ENCODE measurements at places on chromosomes 16 and 17. TPM values are rescaled to one million over a fixed set of nuclear protein-coding genes. Genes with fewer than 3 reads are reported as not detected.

- ATAC-seq: no peak
These were observed 58.3 kb downstream of the VPS35L start for GRCh38 chr16:19613834-19614233.

- no peak for ATAC-seq
These were observed 10.0 kb upstream of the CLUH start for GRCh38 chr17:2721603-2722002.

DNA sequence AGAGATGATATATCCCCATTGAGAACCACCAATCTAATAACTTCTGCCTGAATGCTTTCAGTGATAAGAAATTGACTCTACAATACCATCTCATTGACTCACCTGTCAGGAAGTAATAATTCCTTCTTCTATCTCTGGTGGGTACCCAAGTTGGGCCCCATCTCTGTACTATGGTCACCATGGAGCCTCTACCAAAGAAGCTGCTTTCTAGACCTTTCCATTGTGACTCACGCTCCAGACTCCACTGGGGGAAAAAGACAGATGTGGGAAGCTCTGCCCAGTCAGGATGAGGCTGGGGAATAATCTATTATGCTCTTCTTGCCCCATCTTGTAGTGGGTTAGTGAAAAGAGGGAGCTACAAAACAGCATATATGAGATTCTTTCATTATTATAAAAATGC, 100.4 kb downstream of the COPRS start:
- ATAC-seq: no peak

DNA sequence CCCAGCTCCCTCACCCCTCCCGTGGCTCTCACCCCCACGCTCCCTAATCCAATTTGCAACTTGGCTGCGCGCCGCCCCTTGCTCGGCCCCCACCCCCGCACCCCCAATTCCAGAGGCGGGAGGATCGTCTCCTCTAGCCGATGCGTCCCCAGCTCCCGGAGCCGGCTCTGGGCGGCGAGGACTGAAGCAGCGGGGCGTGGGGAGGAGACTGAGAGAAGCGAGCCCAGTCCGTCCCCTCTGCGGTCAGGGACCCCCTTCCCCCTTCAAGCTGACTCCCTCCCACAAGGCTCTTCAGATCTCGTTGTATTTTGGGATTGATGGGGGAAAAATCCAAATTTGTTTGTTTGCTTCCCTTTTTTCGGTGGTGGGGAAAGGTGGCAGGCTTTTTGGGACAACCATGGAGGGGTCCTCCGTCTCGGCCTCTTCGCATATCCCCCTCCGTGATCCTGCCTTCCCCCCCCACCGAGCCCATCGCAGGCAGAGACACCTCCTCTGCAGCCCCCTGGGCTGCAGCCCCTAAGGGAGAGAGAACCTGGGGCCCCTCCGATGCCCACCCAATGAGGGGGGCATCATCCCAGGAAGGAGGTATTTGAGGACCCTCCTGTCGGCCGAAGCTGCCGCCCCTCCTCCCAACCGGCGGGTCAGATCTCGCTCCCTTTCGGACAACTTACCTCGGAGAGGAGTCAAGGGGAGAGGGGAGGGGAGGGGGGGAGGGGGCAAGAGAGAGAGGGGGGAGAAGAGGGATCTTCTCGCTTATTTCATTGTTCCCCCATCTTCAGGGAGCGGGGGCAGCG, 466 bp downstream of the NEUROD2 start:
- ATAC-seq: no peak

DNA sequence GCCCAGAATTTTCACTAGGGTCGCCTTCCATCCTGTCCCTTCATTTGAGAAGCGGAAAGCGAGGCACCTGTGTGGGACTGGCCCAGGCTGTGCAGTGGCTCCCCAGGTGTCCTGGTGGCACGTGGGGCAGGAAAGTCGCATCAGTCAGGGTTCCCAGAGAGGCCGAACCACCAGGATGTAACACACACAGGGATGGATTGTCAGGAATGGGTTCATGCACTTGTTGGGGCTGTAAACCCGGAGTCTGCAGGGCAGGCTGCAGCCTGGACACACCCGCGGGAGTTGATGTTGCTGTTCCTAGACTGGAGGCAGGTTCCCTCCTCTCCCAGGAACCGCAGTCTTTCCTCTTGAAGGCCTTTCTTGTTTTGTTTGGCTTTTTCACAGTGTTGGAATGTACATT, 30.7 kb upstream of the RPTOR start:
- ATAC-seq: no peak

GRCh38 chr17:73039282-73039681, 53.2 kb downstream of the SLC39A11 start:
- no peak for ATAC-seq

DNA sequence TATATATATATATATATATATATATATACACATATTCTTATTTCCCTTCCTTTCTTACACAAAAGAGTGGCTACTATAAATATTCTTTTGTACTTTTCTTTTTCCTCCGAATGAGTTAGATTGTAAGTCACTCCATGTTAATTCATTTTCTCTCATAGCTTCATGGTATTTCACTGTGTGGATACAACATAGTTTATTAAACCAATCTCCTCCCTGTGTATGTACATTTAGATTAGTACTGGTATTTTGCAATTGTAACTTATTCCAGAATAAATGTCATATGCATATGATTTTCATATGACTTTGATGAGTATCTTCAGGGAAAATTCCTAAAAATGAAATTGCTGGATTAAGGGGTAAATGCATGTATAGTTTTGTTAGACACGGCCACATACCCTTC, 20.0 kb upstream of the FA2H start:
- no peak for ATAC-seq

DNA sequence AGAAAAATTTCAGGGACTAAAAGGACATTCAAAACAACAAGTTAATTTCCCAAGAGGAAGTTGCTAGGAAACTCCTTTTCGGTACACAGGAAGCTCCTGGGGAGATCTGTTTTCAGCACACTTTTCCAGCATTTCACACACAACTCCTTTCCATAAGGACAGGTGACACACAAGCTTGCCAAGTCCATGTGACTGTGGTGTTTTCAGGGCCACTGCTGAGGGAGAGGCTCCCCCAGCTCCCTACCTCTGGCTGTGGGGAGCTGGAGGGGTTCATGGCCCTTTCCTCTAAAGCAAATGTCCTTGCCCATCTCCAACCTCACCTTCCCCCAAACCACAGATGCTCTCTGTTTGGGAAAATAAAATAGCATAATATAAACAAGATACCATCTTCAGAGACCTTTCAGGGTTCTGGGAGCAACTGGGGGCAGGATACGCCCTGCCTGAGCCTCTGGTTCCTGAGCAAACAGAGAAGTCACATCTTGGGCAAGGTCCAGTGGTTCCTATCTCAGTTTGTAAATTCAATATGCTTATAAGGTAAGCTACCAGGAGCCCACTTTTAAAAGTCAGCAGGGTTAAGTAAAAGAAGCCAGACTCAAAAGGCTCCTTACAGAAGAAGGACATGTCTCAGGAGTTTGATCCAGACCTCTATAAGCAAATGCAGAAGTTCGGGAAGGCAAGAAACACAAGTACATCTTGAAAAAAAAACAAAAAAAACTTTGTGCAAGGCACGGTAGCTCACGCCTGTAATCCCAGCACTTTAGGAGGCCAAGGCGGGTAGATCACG, 3.0 kb downstream of the PDZD9 start:
- no peak for ATAC-seq

- no peak for ATAC-seq
These were observed 58.7 kb downstream of the RTN4RL1 start for GRCh38 chr17:1966274-1967086.

DNA sequence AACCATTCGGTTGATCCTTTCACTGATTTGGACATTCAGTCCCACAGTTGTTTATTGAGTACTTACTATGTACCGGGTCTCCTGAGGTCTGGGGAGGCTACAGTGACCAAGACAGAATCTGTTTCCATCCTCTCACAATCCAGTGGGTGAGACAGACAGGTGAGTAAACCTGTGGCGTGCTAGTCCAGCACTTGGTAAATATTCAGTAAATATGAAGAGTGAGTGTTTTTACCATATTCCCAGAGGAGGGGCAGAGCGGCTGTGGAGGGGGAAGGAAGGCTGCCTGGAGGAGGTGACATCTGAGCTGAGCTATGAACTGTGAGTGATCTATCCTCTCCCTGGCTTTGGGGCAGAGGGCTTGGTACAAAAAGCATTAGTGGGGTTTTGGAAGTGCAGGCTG, 31.4 kb downstream of the CCR7 start:
- no peak for ATAC-seq

GRCh38 chr17:27356091-27356705, 62.3 kb downstream of the WSB1 start:
- ATAC-seq: no peak

DNA sequence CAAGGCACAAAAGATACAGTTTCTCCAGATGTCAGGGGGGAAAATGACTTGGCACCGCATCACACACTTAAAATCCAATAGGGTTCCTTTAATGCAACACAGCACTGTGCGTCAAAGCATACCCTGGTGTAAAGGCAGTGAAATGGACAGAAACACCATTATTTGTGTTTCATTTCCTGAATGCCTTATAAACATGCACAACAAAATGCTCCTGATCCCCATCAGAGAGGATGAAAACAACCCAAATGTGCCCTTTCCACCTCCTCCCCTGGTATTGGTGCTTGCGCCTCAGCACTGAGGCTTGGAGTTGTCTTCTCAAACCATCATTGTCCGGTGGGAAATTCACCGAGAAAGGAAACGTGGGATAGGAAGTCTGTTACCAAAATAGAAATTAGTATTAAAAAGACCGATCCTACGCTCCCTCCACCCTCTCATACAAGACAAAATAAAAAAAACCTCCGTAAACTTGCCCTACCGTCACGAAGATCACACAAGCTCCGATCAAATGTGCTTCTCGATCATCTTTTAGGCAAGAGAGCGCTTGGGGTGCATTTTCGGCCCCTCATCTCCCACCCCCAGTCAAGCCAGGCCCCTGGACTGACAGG, 722 bp downstream of the CDC27 start:
- ATAC-seq: no peak

DNA sequence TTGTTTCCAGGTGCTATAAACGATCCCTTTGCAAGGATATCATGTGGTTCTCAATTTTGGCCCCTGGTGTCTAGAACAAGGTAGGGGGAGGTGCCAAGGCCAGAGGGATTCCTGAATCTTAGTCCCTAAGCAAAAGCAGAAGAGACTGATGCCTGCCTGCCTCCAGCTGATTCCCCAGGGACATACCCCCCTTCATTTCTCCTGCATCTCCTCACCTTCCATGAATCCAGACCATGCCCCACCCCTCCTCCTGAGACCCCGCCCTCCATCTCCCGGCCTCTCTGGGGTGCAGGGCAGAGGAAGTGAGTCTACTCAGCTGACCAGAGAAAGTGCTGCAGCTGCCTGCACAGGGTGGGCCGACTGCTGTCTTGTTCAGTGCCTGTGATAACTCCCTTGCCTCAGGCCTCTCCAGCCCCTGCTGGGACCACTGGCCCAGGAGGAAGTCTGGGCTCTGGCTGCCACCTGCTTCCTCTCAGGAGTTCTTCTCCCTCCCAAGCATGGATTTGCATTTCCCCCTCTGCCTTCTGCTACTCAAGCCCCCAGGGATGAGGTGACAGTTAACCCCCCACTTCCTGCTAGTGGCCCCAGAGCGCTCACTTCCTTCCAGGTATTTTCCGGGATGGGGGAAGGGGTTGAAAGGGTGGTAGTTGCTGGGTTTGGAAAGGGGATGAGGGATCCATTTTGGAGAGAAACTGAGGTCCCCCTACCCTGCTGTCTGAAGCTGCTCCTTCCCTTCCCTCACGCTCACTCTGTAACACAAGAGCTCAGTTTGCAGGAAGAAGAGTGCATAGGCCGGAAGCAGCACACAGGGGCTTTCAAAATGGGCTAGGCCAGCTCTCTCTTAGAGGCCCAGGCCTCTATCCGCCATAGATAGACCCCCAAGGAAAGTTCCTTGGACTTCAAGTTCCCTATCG, 10.5 kb upstream of the TSPOAP1 start:
- ATAC-seq: no peak

GRCh38 chr17:5499476-5500231, 13.3 kb downstream of the MIS12 start:
- ATAC-seq: no peak

- ATAC-seq: no peak
These were observed 40.6 kb downstream of the SNX11 start for GRCh38 chr17:48148029-48148770.

DNA sequence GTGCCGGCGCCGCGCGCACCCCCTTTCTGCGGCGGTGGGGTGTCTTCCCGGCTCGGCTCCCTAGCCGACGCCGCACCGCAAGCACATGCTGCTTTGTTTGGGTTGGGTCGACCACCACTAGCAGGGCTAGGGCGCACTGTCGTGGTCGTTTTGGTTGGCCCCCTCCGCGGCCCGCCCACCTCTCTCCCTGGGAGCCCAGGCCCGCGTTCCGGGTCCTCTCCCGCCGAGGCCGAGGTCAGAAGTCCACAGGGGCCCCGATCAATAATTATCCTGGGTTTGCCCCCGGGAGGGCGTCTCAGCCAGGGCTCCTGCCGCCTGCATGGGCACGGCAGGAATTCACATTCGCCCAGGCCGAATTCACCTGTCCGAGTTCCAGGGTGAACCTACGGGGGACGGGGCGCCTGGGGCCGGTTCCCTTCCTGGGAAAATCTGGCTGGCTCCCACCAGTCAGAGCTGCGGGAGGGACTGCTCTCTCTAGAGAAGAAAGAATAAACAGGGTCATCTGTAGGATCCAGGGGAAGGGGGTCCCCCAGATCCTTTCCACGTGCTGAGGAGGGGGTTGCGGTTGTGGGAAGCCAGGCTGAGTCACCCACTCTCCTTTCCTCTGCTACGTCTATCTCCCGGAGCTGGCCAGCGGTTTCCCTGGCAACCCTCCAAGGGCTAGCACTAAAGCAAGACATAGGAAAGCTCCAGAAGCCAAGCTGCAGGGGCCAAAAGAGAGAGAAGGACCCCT, 584 bp upstream of the STAT5B start:
- ATAC-seq: peak; percentile 38

DNA sequence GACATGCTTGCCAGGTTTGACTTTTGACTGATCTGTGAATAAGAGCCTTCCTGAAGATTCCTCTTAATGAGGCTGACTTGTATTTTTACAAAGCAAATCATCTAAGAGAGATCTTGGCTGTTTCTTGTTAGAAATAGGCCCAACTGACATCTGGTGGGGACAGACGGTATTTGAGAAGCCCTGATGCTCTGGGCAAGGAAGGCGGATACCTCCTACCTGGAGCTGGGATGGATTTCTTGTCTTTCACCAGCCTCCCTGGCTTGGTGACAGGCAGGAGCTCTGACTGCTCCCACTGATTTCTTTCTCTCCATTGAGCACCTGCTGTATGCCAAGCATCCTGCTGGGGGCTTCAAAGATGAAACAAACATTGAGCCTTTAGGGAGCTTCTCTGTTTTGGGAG, 40.4 kb downstream of the AKAP1 start:
- no peak for ATAC-seq

GRCh38 chr17:47720754-47721533, 12.1 kb upstream of the TBX21 start:
- ATAC-seq: peak; percentile 39

- no peak for ATAC-seq
These were observed 62.2 kb downstream of the TNRC6C start for GRCh38 chr17:78020717-78021108.

DNA sequence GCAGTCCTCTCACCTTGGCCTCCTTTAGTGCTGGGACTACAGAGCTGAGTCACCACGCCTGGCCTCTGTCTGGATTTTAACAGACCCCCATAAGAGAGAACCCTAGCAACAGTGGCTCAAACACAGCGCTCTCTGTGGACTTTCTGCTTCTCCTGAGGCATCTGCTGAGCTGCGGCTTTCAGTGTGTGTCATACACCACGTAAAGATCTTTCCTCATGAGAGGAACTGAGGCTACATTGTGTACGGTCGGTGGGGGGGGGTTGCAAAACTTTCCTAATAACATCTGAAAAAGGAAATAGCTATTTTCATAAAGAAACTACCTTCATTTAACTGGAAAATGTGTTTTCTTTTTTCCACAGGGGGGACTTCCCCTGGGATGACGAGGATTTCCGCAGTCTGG, 32.9 kb downstream of the DEF8 start:
- no peak for ATAC-seq

ANKFY1 gene
- total RNA-seq: 46.4 TPM

HLF gene
- total RNA-seq: 125 TPM

TCAP gene
- total RNA-seq: 3.6 TPM

KRTAP9-4 gene
- total RNA-seq: not detected

Data from gastroesophageal sphincter (tissue), 4 donors.